ENCODE measurements at places on chromosomes 12 and 14.

DNA sequence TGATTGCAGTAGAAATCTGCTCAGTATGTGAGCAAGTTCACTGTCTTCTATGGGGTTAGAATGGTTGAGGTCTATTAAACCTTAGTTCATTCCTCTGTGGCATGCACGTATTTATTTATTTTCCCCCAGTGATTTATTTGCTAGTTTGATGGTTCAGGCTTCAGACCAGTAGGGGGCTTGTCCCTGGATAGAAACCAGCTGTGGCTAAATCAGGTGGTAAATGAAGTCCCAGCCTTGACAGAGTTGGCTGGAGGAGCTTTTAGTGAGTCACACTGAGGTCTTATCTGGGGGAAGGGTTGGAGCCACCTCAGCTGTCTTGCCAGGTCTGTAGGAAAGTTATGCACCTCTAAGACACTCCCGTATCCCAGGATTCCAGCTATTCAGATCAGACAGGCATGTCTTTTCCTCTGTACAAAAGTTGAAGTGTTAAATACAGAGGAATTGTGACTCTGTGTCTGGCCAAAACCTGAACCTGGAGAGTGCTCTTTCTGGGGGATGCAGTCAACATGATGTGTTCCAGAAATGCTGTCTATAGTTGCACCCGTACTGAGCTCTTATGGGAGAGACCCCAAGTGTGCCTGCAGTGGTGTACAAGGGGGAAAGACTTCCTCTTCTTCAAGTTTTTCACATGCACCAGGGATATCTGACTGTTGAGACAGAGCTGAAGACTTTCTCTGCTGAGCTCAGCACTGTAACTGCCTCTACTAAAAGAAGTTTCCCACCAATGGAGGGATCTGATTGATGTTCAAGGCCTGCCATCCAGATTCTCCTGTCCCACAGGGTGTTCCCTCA lies 1322.1 kb downstream of the TMEM121 start:
- no peak for DNase-seq

- no peak for DNase-seq
Measured at GRCh38 chr12:82972624-82973023, 285.9 kb downstream of the TMTC2 start.

GRCh38 chr12:2668816-2669215 lies 126.0 kb upstream of the FKBP4 start:
- DNase-seq: no peak

DNA sequence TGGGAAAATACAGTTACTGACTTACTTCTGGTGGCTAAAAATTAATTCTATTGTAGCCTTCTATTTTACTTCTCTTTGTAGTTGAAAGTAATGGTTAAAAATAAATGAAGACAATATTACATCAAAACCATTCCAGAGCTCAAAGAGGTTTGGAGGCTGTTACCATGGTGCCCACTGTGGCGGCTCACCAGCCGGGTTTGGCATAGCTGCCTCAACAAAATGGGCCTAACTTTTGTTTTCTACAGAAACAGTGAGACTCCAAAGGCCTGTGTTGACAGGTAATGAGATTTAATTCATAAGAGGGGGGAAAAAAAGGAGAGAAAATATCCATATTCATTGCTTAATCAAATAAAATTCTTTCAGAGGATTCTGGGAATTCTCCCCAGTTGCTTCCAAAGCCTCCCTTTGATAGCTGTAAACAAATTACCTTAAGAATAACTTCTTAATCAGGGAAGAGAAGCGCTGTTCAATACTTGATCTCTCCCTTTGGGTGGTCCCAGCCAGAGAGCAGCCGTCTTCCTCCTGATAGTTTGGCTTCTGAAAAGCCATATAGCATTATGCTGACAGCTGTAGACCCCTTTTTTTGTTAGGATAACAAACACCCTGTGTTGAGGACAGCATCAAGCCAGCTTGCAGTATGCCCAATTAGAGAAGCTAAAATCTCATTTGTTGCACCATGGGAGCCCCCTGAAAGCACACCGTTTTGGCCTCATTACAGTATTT lies 266.8 kb downstream of the NEDD1 start:
- no peak for DNase-seq

GRCh38 chr12:76030341-76031080 lies 1.1 kb downstream of the PHLDA1 start:
- DNase-seq: no peak

DNA sequence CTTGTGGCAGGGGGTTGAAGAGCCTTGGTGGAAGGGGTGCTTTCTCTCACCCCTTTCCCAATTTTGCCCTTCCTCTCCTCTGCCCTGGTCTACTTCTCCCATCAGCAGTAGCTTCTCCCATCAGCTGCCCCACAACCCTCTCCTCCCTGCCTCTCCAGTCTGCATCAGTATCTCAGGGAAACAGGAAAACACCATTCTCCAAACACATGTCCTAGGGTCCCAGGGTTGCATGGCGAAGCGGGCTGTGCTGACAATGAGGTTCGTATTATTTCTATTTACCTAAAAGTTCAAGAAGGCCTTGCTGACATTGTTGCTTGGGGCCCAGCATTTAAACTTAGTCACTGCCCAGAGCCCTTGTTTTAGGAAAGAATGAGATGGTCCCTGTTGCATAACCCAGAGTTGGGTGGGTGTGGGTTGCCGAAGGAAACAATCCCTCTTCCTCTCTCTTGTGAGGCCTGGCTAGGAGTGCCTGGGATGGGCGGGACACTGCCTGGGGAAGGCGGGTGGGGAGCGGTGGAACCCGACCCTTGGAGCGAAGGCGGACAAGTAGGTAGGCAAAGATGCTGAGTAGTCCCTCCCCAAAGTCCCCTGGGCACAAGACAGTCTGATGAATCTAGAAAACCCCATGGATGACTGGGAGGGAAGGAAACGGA lies 1.3 kb upstream of the IGFBP6 start:
- DNase-seq: peak; percentile 84

DNA sequence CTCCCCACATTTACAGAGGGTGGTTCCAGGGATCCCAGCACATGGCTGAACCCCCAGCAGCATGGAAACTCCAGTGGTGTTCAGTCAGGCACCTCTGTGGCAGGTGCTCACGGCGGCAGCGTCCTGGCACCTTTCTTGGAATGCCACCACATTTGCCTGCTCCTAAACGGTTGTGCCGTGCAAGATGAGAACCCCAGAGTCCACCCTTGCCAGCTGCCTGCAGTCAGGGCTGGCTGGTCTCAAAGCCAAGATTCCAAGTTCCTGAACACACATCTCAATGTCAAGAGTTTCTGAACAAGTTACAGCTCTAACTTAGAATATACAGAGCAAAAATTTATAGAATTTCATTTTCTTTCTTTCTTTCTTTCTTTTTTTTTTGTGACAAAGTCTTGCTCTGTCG lies 38.7 kb downstream of the DDX51 start:
- no peak for DNase-seq

GRCh38 chr12:33654313-33654712 lies 214.7 kb upstream of the SYT10 start:
- DNase-seq: no peak

GRCh38 chr12:52946797-52947547 lies 1.9 kb upstream of the KRT18 start:
- no peak for DNase-seq

DNA sequence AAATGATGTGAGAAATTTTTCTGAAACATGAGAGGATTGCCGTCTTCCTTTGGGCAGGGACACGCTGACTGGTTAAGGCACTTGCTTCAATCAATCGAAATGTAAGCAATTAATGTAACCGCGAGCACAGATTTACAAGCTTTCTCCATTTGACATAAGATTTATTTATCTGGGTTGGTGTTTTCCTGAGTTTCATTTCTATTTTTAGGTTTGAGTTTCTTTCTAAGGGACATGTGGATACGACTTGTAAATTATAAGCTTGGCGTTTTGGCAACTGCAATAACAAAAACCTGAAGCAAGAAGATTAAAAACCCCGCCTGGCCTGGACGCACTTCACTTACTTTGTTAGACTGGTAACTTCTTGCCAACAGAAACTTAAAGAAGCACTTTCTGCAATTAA lies 20.3 kb upstream of the SINHCAF start:
- DNase-seq: no peak

DNA sequence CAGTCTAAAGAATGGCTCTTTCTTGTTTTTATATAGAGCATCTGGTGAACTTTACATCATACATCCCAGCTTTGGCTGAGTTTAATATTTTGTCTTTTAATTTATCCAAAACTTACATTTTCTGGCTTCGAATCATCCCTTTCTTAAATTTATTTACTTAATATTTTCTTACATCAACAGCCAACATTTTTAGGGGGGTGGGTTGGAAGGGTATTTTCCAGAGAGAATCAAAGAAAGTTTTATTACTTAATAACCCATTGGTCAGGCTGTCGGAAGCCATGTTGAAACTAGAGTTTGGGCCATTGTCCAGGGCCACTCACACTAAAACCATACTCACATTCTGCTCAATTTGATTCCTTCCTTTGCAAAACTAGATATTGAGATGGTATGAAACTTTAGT lies 220.2 kb downstream of the AEBP2 start:
- DNase-seq: no peak

DNA sequence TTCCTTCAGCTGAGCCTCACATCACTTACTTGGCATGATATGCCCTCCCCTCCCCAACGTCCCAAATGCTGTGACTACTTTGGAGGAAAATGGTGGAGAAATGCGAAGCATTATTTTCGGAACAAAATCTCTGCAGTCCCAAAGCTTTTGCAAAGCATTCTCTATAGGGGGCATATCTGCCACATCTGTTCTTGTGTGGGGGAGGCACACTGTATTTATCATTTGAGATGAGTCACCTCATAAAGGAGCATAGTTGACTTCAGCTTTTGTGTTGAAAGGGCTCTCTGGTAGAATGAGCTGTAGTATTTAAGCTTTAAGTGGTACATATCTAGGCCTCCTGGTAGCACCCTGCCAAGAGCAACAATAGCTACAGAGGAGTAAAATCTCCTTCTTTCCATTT lies 447.5 kb downstream of the ADAMTS20 start:
- no peak for DNase-seq

DNA sequence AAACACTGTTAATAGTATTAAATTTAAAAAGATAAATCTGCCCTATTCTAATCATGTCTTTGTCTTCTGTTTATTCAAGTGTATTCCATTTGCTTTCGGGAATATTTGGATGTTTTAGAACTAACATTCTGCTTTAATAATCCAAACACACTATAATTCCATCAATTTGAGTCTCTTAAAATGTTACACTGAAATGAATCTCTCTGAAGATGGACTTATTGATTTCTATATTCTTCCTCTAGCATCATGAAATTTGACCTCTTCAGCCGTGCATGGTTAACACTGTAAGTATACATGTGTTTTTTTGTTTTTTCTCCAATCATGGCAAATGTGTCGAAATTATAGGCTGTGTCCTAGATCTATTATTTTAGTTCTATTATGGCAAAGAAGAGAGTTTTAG lies 339.2 kb downstream of the ACSS3 start:
- DNase-seq: no peak

DNA sequence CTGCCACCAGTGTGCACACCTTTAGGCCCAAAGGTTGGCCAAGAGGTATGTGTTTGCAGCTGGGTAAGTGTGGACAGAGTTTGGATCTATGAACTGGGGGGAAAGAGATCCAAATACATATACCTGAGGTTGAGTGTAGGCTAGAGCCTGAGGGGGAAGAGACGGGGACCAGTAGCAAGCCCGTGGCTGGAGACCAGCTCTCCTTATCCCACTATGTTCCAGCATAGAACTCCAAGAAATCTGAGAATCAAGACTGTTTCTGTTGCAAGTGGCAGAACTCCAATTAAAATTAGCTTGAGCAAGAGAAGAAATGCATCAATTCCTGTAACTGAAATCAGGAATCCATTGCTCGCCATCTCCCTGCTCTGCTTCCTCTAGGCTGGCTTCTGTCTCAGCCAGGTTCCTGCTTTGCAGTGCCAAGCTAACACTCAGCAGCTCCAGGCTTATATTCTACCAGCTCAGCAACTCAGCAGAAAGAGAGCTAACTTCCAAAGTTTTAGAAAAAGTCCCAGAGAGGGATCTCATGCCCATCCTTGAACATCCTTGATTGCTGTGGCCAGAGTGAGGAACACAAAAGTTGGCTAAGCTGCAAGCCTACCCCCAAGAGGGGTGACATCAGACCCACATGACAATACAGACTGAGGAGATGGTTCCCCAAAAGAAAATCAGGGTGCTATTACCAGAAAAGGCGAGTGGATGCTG lies 1.5 kb upstream of the PCK2 start:
- DNase-seq: no peak

- peak; percentile 71 for DNase-seq
Measured at GRCh38 chr12:25959071-25959961, 834 bp downstream of the RASSF8 start.

DNA sequence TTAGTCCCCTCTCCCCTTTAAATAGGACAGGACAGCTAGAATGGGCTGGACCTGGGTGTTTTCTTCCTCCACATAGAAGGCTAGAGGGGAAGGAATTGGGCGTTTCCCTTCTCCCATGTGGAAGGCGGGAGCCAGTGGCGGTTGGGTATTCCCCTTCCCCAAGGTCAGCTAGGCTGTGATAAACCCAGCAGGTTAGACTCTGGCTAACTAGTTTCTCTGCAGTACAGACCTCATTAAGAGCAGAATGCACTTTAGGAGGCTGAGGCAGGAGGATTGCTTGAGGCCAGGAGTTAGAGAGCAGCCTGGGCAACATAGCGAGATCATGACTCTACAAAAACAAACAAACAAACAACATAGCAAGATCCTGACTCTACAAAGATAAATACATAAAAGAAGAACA lies 92.6 kb downstream of the BEGAIN start:
- no peak for DNase-seq

DNA sequence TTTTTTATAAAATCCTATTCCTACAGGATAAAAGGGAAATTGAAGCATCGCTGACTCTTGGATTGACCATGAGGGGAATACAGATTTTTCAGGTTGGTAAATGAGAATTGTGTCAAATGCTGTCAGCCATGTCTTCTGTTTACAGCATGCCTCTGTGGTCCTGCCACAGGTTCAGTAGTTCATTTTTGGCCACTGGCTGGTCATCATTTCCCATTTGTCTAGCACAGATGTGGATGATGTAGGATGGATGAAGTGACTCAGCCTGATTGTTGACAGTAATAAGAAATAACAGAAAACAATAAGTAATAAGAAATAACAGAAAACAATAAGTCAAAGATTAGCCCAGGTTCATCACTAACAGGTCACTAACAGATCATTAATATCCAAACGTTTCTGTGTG lies 59.8 kb downstream of the FRMD6 start:
- DNase-seq: no peak

DNA sequence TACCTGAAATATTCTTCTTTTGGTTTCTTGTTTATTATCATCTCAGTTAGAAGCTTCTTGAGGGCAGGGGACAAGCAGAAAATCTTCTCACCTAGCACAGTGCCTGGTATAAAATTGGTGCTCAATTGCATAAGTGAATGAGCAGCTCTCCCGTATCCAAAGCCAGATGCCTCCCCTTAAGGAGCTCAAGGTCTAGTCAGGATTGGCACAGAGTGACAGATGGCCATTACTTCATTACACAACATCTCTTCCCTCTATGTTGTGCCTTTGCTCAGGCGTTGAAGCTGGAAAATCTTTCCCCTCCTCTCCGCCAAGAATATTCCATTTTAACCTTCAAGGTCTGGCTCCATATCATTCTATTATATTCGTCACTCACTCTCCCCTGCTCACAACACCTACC lies 3.6 kb downstream of the SLC4A8 start:
- no peak for DNase-seq

- DNase-seq: no peak
Measured at GRCh38 chr12:106341086-106341877, 16.3 kb upstream of the POLR3B start.

- DNase-seq: no peak
Measured at GRCh38 chr12:67315661-67316060, 46.5 kb downstream of the CAND1 start.

Measured in GM04504 (cell line).